Activated CD4-positive, alpha-beta memory T cell treated with anti-CD3 and anti-CD28 coated beads for 36 hours (primary cell): ENCODE measurements at places on chromosomes 12 and 14. TPM values are rescaled to one million over a fixed set of nuclear protein-coding genes. Genes with fewer than 3 reads are reported as not detected.

The DPF3 gene
- 0.24 TPM for total RNA-seq

The DEGS2 gene
- 1.3 TPM for total RNA-seq

The HOXC12 gene
- not detected for total RNA-seq

The EID3 gene
- 4.7 TPM for total RNA-seq

The MMP19 gene
- total RNA-seq: 0.31 TPM

The KIF26A gene
- 0.29 TPM for total RNA-seq

The ENO2 gene
- total RNA-seq: 193 TPM

The AMDHD1 gene
- 1.5 TPM for total RNA-seq

The TESPA1 gene
- 74.8 TPM for total RNA-seq

The GLS2 gene
- 6.1 TPM for total RNA-seq

The MFAP5 gene
- not detected for total RNA-seq

The HAL gene
- total RNA-seq: 0.12 TPM

The GZMB gene
- total RNA-seq: 2,258 TPM

The MSI1 gene
- 1.5 TPM for total RNA-seq

The VWF gene
- not detected for total RNA-seq

The CKAP4 gene
- total RNA-seq: 18.5 TPM

The KLHL33 gene
- total RNA-seq: not detected
